Sigmoid colon (tissue), 7 donors: ENCODE measurements at places on chromosomes 5 and 9. TPM values are rescaled to one million over a fixed set of nuclear protein-coding genes. Genes with fewer than 3 reads are reported as not detected.

DNA sequence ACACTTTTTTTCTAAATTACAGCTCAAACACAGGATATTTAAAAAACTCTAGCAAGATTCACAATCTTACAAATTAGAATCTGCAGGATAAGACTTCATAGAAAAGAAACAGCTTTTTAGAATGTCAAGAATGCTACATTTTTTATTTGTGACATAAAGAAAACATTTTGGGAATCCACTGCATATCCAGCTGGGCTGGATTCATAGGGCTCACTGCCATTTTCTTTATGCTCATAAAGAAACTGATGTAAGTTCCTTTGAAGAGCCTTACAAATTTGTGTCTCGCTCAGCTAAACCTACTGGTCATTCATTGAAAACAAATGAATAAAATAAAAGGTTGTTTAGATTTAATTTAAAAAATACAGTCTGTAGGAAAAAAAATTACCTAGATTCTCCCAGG, 332.3 kb downstream of the TRPM3 start:
- no peak overlapping the region for H3K4me3 ChIP-seq
- H3K36me3 ChIP-seq: no peaks in the 10 kb centered on the region
- no peak overlapping the region for H3K27ac ChIP-seq
- DNase-seq: no peak

DNA sequence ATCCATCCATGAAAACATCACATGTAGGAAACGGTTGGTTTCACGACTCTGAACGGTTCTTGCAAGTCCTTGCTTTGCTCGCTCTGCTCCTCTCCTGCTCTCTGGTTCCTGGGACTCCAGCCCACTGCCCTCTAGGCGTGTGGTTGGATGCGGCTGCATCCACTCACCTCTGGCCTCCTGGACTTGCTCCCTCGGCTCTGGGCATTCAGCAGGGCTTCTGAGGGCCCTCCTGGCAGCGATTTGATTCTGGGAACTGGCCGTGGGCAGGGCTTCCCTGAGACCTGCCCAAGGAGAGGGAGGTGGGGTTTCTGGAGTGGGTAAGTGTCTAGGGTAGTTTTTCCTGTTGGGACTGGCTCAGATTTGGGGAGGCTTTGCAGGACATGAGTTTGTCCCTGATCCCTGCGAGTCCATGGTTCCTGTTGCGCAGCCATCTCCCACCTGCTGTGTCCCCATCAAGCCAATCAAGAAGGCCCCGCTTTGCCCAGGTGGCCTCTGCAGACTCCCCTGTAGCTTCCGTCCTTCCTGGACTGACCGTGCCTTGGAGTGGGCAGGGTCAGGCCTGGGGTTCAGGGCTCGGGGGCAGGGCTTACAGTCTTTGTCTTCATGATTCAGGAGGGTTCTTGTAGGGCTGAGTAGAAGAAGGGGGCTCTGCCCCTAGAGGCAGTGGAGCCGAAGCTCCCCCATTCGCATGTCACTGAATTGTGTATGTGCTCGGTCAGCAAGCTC, 192.3 kb downstream of the CACNA1B start:
- no peak overlapping the region for H3K27ac ChIP-seq
- H3K36me3 ChIP-seq: no peaks in the 10 kb centered on the region
- no peak for DNase-seq
- H3K4me1 ChIP-seq: no peaks in the 10 kb centered on the region
- no peak overlapping the region for H3K4me3 ChIP-seq
- H3K27me3 ChIP-seq: no peaks in the 10 kb centered on the region

SLC25A2 gene
- not detected for total RNA-seq

PGGT1B gene
- total RNA-seq: 18.3 TPM

SNAPC3 gene
- total RNA-seq: 28.4 TPM
